ENCODE measurements at places on chromosomes 2 and 18.

DNA sequence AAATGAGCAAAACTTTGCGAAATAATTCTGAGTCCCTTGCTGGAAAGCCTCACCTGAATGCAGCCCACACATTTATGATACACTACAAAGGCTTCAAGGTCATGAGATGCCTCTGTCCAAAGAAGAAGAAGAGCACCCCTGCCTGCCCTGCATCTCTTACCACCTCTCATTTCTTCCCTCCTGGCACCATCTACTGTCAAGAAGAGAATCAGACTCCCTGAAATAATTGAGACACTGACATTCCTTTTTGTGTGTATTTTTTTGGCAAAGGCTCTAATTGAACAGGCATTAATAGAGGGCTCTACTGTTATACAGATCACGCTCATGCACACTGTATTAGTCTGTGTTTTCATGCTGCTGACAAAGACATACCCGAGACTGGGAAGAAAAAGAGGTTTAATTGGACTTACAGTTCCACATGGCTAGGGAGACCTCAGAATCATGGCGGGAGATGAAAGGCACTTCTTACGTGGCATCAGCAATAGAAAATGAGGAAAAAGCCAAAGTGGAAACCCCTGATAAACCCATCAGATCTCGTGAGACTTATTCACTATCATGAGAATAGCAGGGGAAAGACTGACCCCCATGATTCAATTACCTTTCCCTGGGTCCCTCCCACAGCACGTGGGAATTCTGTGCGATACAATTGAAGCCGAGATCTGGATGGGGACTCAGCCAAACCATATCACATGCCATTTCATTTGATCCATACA is 176.3 kb downstream of the ALPK2 start:
- DNase-seq, result no peak

DNA sequence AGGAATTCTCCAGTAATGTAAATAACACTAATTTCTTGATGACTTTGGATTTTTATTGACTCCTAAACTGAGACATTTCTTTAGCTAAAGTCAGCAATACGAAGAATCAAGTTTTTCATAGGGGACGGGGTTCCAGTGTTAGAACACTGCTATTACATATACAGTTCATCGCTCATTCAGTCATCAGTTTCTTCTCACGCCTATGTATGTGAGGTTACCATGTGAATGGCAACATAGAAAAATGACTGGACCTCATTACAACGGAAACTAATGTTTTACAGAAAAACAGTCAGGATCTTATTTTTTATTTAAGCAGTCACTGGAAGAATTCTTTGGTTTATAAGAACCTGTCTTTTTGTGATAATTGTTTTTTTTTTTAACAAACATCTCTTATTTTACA is 56.4 kb downstream of the THADA start:
- DNase-seq, result no peak

DNA sequence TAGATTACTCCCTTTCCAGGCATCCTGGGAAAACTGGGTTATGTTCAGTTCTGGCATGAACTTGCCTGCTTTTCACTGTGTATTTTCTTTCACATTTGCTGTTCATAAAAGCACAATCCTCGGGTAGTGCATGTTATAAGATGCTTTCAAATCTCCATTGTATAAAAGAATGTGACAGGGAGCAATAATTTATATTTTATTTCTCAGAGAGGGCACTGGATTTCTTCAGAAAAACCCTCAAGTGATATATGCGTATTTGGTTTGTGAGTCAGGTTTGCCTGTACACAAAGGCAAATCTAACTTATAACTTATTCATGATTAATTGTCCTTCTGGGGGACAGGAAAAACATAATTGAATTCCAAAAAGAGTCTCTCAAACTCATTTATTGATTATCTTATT is 440.7 kb upstream of the MMADHC start:
- DNase-seq, result no peak

DNA sequence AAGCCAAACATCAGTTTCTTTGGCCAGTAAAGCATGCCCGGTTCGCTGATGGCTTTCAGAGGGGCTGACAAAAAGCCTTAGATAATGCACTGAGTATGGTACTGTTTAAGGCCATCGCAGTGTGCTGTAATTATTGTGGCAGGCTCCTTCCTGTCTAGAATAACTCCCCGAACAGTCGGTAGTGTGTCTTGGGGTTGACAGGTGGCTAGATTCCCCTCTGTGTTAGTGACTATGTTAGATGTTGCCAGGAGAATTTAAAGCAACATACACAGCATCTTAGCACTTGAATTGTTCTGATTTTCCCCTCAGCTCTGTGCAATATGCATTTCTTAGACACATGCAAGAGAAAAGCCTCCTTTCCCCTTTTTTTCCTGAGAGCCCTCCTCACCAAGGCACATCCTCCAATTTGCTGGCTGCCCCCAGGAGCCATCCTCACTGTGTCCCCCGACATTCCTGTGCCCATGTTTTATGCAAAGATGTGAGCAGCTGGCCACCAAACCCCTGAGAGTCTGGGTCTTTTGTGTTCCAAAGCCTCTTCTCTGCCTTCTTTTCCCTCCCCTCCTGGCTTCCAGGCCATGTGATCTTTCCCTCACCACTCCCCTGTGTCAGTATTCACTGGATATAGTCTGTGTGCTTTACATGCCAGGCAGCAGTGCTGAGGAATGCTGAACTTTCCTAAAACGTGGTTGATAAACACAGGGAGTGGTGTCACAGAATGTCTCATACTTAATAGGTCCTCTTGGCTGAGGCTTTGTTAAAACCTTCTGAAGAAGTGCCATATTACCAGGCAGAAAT is 331.5 kb downstream of the HRH4 start:
- peak; percentile 52 for DNase-seq

DNA sequence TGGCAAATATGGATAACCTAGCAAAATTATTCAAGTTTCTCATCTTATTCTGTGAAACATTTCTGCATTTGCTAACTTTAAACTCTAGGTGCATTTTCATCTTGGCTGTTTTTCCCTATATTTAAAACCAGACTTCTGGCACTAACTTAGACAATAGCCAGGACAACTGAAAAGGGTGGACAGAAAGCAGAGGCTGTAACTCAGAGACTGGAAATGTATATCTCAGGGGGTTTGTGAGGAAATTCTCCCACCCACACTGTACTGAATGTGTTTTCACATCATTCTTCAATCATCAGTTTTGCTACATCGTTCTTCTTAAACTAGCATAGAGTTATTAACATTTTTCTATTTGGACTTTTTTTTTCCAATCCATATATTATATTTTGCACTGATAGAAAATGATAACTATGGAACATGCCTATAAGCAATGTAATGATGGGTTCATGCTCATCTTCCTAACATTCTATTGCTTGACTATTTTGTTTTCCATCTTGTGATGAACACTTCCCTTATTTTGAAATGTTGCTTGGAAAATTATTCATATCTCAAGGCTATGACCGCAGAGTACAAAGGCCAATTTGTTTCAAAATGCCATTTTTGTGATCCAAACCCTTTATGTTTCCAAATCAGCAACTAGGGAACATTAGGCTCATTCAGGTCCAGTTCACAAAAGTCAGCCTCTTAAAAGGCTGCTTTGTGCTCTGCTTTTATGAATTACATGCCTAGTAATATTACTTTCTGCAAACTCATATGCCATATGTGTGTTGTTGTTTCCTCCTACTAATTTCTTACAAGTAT is 125.8 kb upstream of the CDH19 start:
- DNase-seq, result no peak

- no peak for DNase-seq
These were observed 57.3 kb upstream of the CBLN2 start for GRCh38 chr18:72601481-72601880.

GRCh38 chr2:119983108-119983507 is 29.8 kb upstream of the EPB41L5 start:
- DNase-seq, result no peak

DNA sequence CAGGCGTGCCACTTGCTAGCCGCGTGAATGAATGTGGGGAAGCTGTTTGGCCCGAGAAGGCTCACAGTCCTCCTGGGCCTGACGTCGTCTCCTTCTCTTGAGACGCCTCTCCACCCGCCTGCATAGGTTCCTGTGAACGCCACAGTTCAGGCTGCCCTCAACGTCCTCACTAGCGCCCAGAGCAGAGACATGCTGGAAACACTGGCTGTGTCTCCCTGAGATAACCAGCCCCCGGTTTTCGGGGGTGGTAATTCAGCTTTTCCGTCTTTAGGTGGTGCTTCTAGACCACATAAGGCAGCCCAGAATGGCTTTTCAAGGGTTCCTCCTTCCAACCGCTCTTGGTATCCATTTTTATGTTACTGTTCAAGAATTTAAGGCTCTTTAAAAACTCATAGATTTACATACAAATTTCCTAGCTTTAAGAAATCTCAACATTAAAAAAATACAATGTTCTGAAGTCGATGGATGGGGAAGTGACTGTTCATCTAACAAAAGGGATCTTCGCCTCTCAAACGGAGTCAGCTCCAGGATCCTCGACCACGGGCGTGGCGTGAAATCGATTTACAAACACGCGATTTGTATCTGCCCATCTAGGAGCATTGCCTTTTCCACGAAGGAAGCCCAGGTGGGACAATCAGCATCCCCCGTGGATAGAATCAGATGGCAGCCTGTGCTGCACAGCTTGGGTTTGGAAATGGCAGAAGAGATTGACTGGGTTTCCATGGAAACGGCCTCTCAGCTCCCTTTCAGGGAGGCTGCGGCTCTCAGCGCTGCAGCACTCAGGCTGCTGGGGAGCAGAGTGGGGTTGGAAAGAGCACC is 110.6 kb upstream of the PXDN start:
- DNase-seq, result peak; percentile 78

GRCh38 chr2:207166039-207166348 is 246 bp upstream of the KLF7 start:
- peak; percentile 100 for DNase-seq

DNA sequence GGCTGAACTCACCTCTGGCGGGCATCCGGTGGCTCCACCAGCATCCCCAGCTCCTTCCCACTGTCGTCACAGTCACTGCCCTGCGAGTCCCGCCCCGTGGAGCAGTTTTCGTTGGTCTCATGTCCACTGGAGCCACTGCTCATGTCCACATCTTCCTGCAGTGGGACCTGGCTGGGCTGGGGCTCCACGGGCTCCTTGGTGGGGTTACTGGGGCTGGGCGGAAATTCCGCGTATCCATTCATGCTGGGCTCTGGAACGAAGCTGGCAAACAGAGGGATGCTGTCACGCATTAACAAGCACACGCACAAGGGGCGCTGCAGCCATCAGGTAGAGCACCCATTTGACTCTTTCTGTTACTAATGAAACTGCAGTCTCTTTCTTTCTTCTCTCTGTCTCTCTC is 10.7 kb downstream of the PER2 start:
- no peak for DNase-seq

Measured in ecto neural progenitor cell (in vitro differentiated cells).